Kasumi-1 (cell line): ENCODE measurements at places on chromosomes 5 and 9.

- DNase-seq, result no peak
Measured at GRCh38 chr5:57307516-57307915, 133.7 kb downstream of the GPBP1 start.

DNA sequence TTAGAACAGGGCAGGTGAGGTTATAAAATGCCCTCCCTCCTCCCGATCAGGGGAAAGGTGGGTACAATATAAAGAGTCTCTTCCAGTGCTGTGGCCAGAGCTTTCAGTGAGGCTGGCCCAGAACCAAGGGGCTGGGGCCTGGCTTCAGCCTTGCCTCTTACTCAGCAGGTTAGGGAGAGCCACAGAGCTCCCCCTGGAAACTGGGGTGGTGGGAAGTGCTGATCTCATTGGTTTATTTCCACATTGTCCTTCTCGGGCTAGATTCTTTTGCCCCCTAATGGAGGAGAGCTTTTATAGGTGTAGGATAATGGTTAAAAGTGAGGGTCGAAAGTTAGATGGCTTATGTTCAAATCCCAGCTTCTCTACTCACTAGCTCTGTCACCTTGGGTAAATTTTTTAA lies 186.7 kb upstream of the TBC1D2 start:
- no peak for DNase-seq

GRCh38 chr5:152864991-152865390 lies 459.9 kb upstream of the NMUR2 start:
- no peak for DNase-seq

DNA sequence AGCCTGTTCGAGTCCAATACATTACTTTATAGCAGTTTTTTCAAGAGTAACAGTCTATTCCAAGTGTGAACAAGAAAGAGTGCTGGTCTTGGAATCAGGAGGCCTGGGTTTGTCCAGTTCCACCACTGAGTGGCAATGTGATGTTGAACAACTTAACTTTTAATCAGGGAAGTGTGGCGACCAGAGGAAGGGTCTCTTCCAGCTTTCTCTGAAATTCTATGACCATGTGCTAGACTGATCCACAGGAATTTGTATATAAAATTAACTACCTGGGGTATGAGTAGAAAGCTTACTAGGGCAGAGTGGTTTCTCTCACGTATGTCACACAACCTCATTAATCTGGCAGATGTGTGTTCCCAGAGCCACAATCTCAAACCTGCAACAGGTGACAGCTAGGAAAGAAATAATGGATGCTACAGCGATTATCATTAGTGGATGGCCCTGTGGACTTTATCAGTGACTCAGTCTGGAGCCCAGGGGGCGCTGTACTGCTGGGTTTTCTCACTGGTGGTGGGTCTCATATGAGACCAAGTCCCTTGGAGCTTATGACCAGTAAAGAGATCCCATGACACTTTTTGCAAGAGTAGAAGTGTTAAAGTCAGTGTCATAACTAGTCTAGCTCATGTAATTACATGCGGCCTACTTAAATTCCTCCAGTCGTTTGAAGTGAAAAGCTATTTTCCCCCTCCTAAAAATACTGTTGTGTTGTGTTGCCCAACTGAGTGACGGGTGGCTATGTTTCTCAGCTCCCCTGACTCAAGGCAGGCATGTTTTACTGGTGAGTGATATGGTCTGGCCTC lies 116.5 kb downstream of the GDNF start:
- no peak for DNase-seq

- DNase-seq, result peak; percentile 27
Measured at GRCh38 chr5:56814361-56814962, 887 bp upstream of the MAP3K1 start.

- DNase-seq, result no peak
Measured at GRCh38 chr9:134983506-134984371, 66.0 kb upstream of the FCN1 start.

DNA sequence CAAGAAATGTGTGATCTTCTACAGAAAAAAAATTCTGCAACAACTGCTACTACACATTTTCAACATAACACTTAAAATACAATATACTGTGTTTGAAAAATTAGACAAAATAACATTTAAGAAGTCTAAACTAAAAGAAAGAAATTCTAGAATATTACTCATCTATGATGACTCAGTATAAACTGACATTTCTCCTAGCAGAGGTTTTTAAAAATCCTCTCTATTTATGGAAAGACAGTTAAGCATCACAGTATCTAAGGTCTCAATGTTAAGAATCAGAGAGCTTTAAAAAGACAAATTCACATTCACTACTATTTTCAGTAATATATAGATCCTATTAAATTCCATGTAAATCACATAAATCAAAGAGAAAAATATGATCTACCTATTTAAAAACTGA lies 61.3 kb downstream of the NR2F1-AS1 start:
- DNase-seq, result no peak

- DNase-seq, result no peak
Measured at GRCh38 chr5:73698011-73698410, 72.0 kb downstream of the ARHGEF28 start.

GRCh38 chr5:167850911-167851310 lies 440.5 kb upstream of the WWC1 start:
- no peak for DNase-seq

GRCh38 chr9:36922548-36922947 lies 111.5 kb downstream of the PAX5 start:
- no peak for DNase-seq

GRCh38 chr5:6603643-6604042 lies 29.2 kb downstream of the NSUN2 start:
- no peak for DNase-seq

- DNase-seq, result peak; percentile 35
Measured at GRCh38 chr5:169637549-169638121, 560 bp downstream of the DOCK2 start.

GRCh38 chr5:131634996-131635683 lies at the start of gene RAPGEF6:
Gene RAPGEF6 (minus strand): TSS chr5:131635229. CDS start chr5:131635030, 199 bp downstream.
- peak; percentile 100 for DNase-seq

DNA sequence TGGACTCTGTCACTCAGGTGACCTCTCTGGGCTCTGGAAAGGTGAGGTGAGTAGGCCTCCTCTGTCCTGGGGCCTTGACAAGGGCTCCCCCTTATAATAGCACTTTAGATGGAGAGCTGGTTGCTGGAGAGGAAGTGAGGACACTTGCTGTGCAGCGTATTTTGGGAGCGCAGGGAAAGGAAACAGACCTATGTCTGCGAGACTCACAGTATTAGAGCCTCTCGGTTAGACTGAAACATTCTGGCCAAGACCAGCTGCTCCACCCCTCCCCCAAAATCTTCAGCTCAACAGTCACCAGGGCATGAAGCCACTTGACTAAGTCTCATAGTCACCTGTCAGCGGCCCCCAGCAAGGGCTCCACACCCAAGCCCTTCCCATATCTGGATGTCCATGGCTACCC lies 213.6 kb downstream of the AGTPBP1 start:
- no peak for DNase-seq

GRCh38 chr5:134289509-134290113 lies 63.7 kb upstream of the PPP2CA start:
- peak; percentile 60 for DNase-seq

GRCh38 chr5:110040178-110040577 lies 350.5 kb downstream of the MAN2A1 start:
- no peak for DNase-seq

GRCh38 chr9:14331120-14331519 lies 17.2 kb upstream of the NFIB start:
- DNase-seq, result no peak

- no peak for DNase-seq
Measured at GRCh38 chr9:77759391-77759790, 111.3 kb upstream of the GNA14 start.

DNA sequence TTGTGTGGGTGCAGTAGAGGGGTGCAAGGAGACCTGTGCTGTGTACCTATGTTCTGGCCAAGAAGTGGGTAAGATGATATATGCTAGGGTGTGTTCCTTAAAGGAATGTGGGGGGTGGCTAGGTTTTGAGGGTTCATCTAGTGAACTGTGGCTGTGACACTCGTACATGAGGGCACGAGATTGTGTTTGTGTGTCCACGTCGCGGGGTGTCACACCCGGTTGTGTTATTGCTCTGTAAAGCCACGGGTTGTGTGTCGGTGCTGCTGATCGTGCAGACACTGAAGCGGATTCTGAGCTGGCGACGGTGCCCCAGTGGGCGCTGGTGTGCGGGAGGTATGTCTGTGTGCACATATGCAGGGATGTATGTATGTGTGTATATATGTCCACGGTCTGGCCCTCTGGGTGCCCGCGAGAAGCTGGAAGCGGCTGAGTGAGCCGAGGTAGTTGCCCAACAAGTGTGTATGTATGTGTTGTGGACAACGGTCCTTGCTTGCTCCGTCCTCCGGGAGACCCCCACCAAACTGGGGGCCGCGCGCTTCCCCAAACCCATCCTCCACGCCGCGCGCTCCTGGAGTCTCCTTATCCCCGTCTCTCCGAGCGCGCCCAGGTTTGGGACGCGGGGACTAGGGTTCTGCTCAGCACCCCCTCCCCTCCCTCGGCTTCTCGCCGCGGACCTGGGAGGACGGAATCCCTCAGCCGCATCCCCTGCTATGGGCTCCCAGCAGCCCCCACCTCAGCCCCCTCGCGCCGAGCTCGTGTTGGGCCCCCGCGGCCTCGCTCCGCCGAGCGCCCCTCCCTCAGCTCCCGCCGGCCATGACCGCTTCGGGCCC lies 639 bp downstream of the PCDH1 start:
- no peak for DNase-seq

GRCh38 chr5:123537845-123538244 lies 25.9 kb downstream of the CSNK1G3 start:
- DNase-seq, result no peak

GRCh38 chr5:180862645-180863044 lies 1.6 kb upstream of the ZFP62 start:
- DNase-seq, result no peak

- no peak for DNase-seq
Measured at GRCh38 chr5:133415906-133416305, 196.4 kb downstream of the FSTL4 start.

DNA sequence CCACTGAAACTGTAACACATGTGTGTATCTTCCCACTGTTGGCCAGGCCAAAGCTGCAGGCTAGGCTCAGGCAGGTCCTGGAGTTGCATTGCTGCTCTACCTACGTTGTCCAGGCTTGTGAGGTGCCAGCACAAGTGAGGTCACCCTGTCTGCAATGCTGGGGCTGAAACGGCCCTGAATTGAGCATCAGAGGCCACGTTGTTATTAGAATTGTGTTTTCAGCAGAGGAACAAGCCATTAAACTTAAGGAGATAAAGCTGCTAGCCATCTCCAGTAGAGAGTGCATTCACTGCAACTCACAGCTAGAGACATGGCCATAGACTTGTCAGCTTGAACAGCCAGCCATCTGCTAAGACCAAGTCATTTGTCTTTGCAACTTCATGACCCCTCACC lies 191.8 kb downstream of the SEMA6A start:
- DNase-seq, result no peak

- no peak for DNase-seq
Measured at GRCh38 chr5:5986492-5987178, 391.7 kb downstream of the MED10 start.

GRCh38 chr5:39854771-39855410 lies 430.1 kb upstream of the DAB2 start:
- DNase-seq, result no peak

DNA sequence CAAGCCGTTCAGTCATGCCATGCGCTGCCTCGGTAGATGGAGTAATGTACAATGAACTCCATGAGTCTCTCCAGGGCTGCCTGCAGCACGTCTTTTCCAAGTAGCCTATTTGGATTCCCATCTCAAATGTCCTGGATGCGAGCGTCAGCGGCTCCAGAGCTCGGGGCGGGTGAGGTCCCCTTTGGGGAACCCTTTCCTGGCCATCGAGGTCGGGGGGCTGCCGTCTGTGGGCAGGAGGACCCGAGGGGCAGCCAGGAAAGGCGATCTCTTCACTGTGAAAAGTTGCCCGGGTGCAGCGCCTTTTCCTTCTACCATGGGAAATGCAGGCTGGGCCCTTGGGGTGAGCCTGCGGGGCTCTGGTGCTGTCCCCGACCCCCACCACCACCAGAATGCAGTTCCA lies 36.9 kb upstream of the FCN2 start:
- DNase-seq, result no peak

GRCh38 chr9:124794902-124795491 lies 18.1 kb downstream of the OLFML2A start:
- DNase-seq, result no peak

DNA sequence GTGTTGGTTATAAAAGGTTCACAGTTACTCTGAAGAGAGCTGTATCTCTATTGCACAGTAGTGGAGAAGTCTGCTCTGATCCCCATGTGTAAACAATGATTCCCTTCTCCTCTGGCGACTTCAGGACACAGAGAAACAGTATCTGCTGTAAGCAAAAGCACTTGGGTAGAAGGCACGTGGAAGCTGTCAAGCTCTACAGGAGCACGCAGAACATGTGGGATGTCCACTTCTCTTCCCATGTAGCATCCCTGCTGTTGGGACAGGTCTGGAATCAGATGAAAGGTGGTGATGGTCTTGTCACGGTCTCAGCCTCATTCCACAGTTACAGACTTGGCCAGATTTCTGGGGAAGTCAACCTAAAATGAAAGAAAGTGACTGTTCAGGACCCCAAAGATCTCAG lies 9.4 kb upstream of the MAPK9 start:
- no peak for DNase-seq

GRCh38 chr5:89573345-89573744 lies 690.4 kb upstream of the MEF2C start:
- DNase-seq, result no peak

- DNase-seq, result peak; percentile 99
Measured at GRCh38 chr5:173616577-173617118, at the start of gene BOD1. Gene BOD1 (minus strand): TSS chr5:173616650. CDS start chr5:173616436, 214 bp downstream.

GRCh38 chr9:23962101-23962500 lies 136.1 kb upstream of the ELAVL2 start:
- DNase-seq, result no peak

DNA sequence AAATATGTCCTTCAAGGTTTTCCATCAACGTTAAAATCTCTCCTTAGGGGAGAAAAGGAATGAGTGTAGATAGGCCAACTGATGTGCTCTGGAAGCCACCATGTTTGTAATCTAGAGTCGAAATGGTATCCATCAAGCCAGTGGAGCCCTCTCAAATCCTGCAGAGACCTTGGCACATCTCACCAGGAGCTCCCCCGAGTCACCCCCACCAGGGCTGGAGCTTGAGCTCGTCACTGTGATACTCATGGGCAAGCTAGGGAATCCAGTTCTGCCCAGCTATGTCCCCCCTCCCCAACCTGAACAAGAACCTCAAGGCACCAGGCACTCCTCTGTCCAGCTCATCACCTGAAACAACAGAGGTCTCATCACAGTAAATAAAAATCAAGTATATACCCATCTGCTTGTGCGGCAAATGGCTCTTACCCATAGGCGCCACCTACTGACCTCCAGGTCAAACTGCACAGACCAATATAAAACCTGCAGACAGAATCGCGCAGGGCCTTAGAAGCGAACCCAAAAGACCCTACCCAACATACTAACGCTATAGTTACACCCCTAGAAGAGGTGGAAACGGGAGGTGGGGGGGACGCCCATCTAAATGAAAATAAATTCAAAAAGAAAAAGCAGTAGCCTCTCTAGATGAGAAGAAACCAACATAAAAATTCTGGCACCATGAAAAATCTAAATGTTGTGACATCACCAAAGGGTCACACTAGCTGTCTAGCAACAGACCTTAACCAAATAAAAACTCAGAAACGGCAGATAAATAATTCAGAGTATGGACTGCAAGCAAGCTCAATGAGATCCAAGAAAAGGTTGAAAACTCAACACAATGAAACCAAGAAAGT lies 75.0 kb downstream of the TTC39B start:
- peak; percentile 21 for DNase-seq

- DNase-seq, result no peak
Measured at GRCh38 chr5:166581826-166582225, 1709.6 kb upstream of the WWC1 start.
